Body of pancreas (tissue), 4 donors: ENCODE measurements at places on chromosomes 4 and X. TPM values are rescaled to one million over a fixed set of nuclear protein-coding genes. Genes with fewer than 3 reads are reported as not detected.

DNA sequence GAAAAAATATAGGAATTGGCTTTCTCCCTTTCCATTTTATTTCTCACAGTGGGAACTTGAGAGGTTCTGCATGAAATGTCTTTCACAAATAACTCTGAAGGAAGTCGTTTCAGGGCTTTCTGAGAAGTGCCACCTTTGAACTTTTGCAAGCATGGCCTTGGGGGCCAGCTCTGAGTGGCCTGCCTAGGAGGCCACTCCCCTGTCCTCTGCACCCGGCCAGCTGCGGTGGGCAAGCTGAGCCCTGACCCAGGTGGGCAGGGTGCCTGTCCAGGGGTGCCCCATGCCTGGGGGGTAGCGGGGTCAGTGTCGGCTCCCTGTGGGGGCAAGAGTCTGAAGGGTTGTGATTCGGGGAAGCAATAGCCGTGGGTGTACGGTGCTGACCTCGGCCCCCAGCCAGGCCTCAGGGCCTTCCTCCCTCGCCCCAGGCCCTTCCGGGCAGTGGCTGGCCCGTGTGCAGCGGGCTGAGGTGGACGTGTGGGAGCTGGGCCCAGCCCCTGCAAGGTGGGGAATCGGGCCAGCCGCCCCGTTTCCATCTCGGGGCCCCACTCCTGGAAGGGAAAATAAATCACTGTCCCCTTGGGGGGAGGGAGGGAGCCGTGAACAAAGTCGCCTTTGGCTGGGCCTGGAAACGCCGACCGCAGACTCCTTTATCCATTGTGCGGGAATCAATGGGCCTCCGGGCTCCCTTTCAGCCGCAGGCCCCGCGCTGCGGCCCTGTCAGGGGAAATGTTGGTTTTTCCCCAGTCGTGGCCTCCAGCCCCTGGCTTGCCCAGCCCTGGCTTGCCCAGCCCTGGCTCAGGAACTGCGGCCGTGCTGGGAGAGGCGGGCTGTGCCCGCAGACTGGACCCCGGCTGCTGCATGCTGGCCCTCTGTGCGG, 3.1 kb downstream of the FGFRL1 start:
- no peaks in the 10 kb centered on the region for H3K27me3 ChIP-seq
- peaks cover 40% of the 10 kb centered on the region for H3K4me1 ChIP-seq
- no peak overlapping the region for H3K27ac ChIP-seq
- no peak overlapping the region for H3K4me3 ChIP-seq
- H3K36me3 ChIP-seq, result no peaks in the 10 kb centered on the region

- H3K4me3 ChIP-seq, result no peak overlapping the region
- no peaks in the 10 kb centered on the region for H3K36me3 ChIP-seq
- peaks cover 8% of the 10 kb centered on the region for H3K4me1 ChIP-seq
- no peak overlapping the region for H3K27ac ChIP-seq
- DNase-seq, result no peak
Observed at GRCh38 chr4:159593681-159594080, 490.8 kb downstream of the RAPGEF2 start.

DNA sequence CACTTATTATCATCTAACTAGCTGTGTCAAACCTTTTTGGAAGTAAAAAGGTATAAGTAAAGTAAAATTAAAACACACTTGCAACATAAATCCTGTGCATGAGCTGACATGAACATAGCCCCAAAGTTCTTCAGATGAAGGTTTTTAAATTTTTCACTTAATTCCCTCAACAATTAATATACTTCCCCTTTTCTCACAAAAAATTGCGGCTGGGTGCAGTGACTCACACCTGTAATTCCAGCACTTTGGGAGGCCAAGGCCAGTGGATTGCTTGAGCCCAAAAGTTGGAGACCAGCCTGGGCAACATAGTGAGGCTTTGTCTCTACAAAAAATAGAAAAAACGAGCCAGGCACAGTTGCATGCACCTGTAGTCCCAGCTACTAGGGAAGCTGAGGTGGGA, 16.8 kb downstream of the RASGEF1B start:
- H3K27ac ChIP-seq, result no peak overlapping the region
- H3K27me3 ChIP-seq, result no peaks in the 10 kb centered on the region
- H3K4me1 ChIP-seq, result no peaks in the 10 kb centered on the region
- H3K4me3 ChIP-seq, result no peak overlapping the region
- H3K36me3 ChIP-seq, result peaks cover 2% of the 10 kb centered on the region

NR0B1 gene
- 0.78 TPM for total RNA-seq

- no peak overlapping the region for H3K27ac ChIP-seq
- no peak overlapping the region for H3K4me3 ChIP-seq
- DNase-seq, result no peak
- no peaks in the 10 kb centered on the region for H3K36me3 ChIP-seq
- H3K27me3 ChIP-seq, result no peaks in the 10 kb centered on the region
- H3K4me1 ChIP-seq, result no peaks in the 10 kb centered on the region
Observed at GRCh38 chr4:187961961-187962360, 33.6 kb upstream of the ZFP42 start.

TMPRSS11F gene
- total RNA-seq, result not detected

GRCh38 chrX:45324941-45325340, 124.3 kb upstream of the DIPK2B start:
- no peaks in the 10 kb centered on the region for H3K36me3 ChIP-seq
- H3K4me1 ChIP-seq, result no peaks in the 10 kb centered on the region
- no peak overlapping the region for H3K4me3 ChIP-seq
- no peaks in the 10 kb centered on the region for H3K27me3 ChIP-seq
- H3K27ac ChIP-seq, result no peak overlapping the region
- no peak for DNase-seq

DCHS2 gene
- total RNA-seq, result 0.78 TPM
